Fibroblast of upper back skin (primary cell): ENCODE measurements at places on chromosomes 3 and 15.

DNA sequence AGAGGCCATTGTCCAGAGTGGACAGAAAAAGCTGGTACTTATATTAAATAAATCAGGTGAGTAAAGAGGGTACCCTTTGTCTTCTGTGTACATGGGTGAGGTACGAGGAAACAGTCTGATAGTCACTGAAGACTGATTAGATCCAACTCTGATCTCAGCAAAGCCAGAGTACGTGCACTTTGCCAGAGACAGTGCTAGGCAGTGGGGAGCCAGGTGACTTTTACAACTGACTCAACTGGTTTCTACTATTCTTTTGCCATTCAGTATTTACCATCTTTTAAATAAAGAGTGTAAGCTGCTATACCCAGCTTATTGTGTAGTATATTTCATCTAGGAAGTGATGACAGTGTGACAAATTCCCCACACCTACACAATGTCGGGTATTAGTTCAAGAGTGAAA, 3.3 kb downstream of the GNL3 start:
- DNase-seq: no peak

DNA sequence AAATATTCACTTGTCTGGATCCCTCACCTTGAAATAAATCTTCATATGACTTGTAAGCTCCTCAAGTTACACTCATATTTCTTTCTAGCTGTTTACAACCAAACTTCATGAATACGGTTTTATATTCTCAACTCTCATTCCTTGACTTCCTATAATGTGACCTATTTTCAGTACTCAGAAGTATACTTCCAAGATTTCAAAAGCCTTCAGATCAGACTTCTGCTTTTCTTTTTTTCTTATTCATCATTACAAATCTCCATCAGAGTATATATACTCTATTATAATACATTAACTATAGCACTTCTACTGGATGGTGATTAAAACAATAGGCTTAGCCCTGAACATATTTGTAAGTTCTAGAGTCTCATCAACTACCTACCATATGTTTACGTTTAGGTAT, 123.6 kb upstream of the ALCAM start:
- DNase-seq: no peak

DNA sequence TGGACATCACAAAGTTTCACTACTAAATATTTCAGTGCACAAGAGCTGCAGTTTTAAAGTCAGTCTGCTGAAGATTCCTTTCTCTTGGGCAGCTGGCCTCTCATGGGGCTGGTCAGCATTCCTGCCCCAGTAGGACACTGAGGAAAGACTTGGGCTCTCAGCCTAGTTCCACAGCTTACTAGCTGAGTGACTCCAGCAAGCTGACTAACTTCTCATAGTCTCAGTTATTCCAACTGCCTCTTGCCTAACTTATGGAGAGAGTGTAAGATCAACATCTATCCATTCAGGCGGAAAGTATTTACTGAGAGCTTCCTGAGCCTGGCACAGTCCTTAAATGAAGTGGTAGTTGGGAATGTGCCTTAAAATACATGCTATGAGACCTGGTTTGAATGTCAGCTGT, 27.0 kb downstream of the TM4SF4 start:
- peak; percentile 61 for DNase-seq

GRCh38 chr3:165903885-165904630, 66.8 kb upstream of the BCHE start:
- DNase-seq: no peak

DNA sequence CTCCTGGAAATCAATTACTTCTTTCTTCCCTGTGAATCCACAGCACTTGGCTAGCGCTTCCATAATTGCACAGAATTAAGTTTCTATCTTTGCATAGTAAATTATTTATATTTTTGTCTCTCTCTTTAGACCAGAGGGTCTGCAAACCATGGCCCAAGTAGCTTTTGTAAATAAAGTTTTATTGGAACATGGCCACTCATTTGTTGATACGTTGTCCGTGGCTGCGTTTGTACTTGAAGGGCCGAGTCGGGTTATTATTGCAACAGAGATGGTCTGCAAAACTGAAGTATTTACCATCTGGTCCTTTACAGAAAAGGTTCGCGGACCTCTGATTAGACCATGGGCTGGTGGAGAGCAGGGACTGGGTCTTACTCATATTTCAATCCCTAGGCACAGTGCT, 102.5 kb downstream of the RPLP1 start:
- DNase-seq: no peak

DNA sequence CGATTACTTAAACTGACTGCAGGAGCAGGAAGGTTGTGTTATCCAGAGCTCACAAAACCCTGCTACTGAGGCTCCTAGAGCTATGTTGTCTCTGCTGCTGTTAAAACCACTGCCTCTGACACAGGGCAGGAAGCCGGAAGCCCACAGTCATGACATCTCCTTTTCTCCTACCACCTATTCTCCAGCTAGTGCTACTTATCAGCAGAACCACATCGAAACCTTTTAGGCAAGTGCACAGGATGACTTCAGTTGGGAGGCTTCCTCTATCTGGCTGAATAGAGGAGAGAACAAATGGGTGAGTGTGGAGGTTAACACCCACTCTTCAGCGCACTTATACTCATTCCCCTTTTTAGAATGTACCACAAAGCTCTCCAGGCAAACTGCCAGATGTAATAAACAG, 638.0 kb downstream of the OTOL1 start:
- peak; percentile 8 for DNase-seq

DNA sequence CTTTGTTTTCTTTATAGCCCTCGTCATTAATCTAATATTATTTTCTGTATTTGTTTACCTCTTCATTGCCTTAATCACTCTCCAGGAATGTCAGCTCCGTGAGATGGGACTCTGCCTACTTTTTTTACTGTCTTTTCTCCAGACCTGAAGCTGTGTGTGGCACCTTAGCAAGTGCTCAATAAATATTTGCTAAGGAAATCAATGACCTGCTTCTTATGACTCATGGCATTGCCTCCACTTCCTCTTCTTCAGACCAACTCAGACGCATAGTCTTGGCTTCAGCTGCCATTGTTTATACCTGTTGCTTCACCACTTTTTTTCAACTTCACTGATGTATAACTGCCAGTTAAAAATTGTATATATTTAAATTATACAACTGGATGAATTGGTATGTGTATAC, 218.5 kb upstream of the CMC1 start:
- DNase-seq: no peak

DNA sequence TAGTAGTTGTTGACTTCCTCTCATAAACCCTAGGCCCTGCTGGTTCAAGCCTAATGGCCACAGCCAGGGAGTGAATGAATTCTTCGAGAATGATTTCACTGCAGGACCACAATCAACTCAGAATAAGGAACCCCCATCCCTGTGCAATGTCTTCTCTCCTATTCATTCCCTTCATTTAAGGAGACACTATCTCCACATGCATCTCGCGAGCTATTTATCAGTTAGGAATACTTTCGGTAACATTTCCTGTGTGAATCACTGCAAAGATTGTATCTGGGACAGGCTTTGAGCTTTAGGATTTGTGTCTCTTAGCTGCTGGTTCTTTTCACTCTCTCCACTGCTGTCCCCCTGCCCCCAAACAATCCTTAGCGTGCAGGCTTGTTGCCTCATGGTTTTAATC, 94.4 kb downstream of the MYLK start:
- peak; percentile 96 for DNase-seq

GRCh38 chr3:100053951-100054620, 60.2 kb downstream of the FILIP1L start:
- no peak for DNase-seq

- DNase-seq: no peak
Observed at GRCh38 chr3:152760591-152760990, 74.3 kb upstream of the P2RY1 start.

DNA sequence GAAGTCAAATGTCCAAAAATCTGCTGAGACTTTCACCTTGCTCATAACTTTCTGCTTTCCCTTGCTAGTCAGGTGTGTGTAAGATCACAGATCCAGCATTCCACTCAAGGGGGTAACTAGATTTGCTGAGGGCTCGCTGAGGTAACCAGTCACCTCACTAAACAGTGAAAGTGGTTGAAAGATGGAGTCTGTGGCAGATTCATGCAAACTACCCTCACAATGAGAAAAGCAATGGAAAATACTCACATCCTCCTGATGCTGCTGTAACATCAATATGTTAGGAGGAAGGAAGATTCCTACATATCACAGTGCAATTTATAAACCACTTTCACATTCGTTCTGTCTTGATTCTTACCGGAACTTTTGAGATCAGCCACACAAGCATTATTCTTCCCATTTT, 174.3 kb upstream of the BCL6 start:
- no peak for DNase-seq

DNA sequence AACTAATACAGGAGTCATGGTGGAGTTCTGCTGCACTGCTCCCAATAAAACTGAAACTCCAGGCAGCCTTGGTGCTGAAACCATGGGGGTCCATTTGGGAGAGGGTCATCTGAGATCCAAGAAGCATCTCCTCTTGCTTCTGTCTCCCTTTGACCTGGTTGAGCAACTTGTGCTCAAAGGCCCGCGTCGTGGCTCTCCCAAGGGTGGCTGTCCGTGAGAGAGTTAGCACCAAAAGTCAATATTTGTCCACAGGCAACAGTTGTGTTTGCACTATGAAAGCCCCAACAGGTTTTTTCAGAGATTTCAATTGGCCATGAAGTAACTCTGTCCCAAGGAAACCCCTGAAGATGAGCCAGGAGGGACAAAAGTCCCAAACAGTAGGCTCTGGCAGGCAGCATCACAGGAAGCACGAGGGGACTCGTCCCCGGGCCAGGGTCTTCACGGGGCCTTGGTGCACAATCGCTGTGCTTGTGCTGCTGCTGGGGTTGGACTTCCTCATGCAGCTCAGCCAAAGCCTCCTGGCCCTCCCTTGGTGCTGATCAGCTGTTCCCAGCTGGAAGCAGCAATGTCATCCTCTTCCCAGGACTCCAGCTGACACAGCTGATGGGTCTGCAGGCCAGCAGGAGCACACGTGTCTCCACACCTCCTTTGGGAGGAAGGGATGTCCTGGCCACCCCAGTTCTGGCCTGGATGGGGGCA, 39.4 kb upstream of the WNT5A start:
- no peak for DNase-seq

GRCh38 chr15:32763295-32763694, 45.5 kb downstream of the GREM1 start:
- no peak for DNase-seq

DNA sequence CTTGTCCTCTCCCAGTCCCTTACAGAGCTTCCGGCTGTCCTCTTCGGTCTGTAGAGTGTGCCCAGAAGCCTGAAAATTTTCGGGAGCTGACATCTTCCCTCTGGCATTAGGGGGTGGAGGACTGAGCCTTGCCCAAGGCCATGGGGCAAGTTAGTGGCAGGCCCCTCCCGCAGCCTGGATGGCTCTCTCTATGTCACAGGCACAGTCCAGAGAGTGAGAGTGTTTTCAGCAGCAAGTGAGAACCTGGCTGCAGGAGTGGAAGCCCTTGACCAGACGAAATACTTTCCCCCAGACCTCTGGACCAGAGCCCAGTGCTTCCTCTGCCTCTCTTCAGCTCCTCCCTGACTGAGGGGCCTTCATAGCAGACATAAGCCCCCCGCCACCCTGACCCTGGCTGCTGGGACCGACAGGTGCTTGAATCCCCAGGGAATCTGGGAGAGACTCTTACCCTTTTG, 50.5 kb upstream of the SEC22A start:
- DNase-seq: no peak

DNA sequence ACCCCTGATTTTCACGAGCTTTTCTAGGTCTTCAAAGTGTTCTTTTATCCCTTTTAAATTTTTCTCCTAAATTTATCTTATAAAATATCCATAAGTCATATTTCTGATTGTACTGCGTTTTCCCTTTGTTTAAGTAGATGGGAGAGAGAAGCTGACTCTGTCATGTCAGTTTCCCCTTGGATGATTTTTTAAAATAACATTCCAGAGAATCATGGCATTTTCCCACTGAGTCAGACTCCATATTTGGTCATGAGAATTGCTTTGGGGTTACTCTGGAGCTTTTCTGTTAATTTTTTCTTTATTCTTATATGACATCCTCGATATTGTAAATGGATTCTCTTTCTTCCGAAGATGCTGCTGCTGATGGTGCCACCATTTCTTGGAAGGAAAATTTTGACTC, 28.6 kb upstream of the UMPS start:
- peak; percentile 81 for DNase-seq

- no peak for DNase-seq
Observed at GRCh38 chr15:90617668-90618097, 88.0 kb downstream of the CRTC3 start.

DNA sequence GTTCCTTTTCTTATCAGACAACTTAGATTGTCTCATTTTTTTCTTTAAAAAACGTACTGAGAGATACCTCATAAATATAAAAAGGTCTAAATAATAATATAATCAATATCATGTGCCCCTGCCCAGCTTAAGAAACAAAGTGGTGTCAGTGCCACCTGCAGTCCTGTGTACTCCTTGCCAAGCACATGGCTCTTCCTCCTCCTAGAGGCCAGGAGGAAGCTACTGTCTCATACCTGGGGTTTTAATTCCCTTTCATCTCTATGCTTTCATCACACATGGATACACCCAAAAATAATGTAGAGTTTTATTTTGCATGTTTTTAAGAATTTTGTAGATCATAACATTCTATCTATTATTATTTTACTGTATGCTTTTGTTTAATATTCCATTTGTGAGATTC, 98.6 kb upstream of the C15orf61 start:
- DNase-seq: no peak

DNA sequence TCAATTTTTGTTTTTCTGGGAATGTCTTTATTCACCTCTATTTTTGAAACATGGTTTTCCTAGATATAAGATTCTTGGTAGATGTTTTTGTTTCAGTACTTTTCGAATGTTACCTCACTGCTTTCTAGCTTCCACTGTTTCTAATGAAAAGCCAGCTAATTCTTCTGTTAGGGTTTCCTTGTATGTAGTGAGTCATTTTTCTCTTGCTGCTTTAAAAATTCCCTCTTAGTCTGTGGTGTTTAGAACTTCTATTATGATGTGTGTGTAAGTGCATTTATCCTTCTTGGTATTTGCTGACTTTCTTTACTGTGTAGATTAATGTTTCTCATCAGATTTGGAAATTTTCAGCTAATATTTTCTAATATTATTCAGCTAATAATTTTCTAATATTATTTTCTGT, 151.1 kb upstream of the OSTN start:
- no peak for DNase-seq

- DNase-seq: peak; percentile 74
Observed at GRCh38 chr15:71800835-71801745, 9.3 kb upstream of the NR2E3 start.

GRCh38 chr3:8457039-8457438, 44.6 kb upstream of the LMCD1 start:
- DNase-seq: peak; percentile 73

- no peak for DNase-seq
Observed at GRCh38 chr3:52394751-52395502, 50.0 kb downstream of the SEMA3G start.

- DNase-seq: no peak
Observed at GRCh38 chr3:111412656-111413055, 129.3 kb upstream of the CD96 start.

- DNase-seq: peak; percentile 27
Observed at GRCh38 chr15:40038275-40038637, 725 bp downstream of the SRP14 start.

- DNase-seq: peak; percentile 62
Observed at GRCh38 chr3:153783106-153783505, 338.1 kb upstream of the ARHGEF26 start.

- peak; percentile 3 for DNase-seq
Observed at GRCh38 chr3:32531010-32531647, 28.5 kb upstream of the CMTM6 start.
